Fibroblast of skin of back (primary cell): ENCODE measurements at places on chromosomes 16 and 17.

GRCh38 chr16:20803192-20803560 lies 3.1 kb downstream of the ERI2 start:
- peak; percentile 42 for DNase-seq

- no peak for DNase-seq
Observed at GRCh38 chr17:49255125-49255524, 24.5 kb upstream of the PHOSPHO1 start.

DNA sequence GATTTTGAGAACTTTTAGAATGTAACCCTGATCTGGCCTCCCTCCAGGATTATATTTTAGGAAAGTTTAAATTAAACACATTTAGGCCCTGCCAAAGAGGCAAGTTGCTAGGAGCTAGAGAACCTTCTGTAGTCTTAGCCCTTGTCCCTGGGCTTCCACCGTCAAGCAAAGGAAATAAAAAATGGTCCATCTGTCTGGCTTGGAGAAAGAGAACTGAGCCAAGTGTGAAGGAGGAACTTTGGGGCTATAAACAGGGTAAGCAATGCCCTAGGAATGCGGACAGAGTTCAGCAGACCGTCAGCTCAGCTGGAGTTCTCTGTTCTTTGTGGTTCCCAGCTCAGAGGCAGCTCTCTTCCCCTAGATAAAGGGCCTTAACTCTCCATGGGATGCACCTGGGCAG lies 29.6 kb downstream of the RCVRN start:
- DNase-seq = peak; percentile 46

DNA sequence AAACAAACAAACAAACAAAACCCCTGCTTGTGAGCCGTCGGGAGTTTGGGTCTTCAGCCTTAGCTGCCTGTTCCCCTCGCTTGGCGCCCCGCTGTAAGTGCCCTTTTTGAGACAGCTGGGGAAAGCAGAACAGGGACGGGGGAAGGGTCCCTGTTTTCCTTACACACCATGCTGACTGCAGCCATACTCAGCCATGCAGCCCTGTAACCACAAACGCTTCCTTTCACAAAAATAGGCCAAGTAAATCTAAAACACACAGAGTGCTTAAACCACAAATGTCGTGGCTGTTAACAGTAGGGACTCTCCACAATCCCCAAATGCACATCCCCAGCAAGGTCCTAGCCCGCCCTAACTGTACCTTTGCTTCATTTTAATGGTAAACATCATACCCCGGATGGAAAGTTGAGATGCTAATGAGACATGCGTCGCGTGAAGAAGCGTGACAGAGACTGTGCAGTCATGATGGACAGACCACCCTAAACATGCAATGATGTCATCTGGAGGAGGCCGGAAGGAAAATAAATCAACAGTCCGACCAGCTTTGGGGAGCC lies 129.9 kb downstream of the MGAT5B start:
- peak; percentile 33 for DNase-seq
